Nucleus accumbens (tissue), 56 donors: ENCODE measurements at places on chromosomes 4 and X.

DNA sequence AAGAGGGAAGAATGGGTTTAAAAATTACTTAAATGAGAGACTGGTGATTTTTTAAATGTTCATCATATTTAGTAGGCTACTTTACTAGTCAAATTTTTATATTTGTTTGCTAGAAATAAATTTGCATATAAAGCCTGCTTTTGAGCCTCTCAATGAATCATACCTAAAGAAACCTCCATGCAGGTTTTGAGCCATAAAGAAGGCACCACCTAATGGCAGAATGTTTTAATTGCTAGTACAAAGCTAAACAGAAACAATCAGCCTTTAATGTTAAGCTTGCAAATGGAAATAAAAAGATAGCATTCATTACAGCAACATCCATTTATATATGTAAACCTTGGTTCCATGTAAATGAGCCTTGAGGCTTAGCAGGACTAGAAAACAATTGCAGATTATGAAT lies 989.7 kb downstream of the CCSER1 start:
- DNase-seq, result no peak

GRCh38 chr4:55296096-55296495 lies 49.9 kb upstream of the SRD5A3 start:
- no peak for DNase-seq

DNA sequence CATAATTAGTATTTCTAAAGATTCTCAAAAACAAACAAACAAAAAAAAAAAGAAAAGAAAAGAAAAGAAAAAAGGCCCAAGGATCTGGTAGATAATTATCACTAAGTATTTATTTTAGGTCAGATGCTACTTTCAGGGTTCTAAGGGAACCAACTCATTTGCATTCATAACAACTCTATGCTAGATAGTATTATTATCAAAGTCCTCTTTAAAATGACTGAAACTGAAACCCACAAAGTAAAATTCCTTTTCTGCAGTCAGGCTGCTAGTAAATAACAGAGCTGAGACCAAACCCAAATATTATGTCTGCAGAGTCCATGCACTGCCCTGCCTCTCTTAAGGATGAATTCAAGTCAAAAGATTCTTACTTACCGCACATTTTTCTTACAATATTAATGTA lies 38.3 kb upstream of the MAPK10 start:
- no peak for DNase-seq

GRCh38 chrX:136032370-136032769 lies 47.1 kb downstream of the SLC9A6 start:
- DNase-seq, result no peak

DNA sequence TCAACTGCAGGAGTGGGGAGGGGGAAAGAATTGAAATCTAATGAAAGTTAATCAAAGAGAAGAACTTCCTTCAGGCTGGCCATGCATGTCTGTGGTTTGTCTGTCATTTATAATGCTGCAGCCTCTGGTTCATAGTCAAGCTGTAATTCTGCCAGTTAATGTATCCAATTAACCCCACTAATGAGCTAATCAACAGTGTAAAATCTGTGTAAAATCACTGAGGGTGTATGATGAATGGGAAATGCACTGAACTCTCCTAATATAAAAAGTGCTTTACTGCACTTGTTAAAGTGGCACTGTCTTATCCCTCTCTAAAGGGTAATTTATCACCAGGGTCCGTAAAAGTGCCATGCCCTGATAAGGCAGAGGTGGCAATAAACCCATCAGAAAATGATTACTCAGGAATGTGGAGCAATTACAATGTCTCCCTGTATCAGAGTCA lies 798.1 kb downstream of the PDHA2 start:
- DNase-seq, result no peak

DNA sequence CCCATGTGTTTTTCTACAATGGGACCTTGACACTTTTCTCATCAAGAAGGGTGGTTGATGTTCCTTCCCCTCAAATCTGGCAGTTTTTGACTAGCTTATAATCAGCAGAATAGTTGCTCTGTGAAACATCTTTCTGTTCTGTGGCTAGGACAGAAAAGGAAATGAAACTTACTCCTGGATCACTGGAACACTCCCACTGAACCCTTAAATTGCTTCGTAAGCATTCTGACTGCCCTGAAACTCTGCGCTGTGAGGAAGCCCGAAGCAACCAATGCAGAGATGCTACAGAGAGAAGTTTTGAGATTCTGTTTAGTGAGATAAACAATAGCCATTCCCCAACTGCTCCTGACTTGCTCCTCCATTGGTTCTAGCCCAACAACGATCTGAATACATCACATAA lies 602.2 kb downstream of the CENPC start:
- DNase-seq, result no peak

DNA sequence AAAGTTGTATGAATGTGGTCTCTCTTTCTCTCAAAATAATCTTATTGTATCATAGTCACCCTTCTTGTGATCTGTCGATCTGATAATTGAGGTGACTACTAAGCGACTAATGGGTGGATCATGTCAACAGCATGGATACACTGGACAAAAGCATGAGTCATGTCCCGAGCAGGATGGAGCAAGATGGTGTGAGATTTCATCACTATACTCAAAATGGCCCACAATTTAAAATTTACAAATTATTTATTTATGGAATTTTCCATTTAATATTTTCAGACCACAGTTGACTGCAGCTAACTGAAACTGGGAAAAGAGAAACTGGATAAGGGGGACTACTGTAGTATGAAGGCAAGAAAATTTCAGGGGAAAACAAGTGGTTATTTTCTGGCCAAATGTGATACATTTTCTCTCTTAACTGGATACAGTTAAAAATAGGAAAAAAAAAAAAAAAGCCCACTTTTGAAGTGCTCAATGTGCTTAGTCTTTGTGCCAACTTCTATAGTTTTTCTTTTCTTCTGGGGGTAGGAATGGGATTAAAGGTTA lies 25.3 kb downstream of the FAM241A start:
- DNase-seq, result no peak

DNA sequence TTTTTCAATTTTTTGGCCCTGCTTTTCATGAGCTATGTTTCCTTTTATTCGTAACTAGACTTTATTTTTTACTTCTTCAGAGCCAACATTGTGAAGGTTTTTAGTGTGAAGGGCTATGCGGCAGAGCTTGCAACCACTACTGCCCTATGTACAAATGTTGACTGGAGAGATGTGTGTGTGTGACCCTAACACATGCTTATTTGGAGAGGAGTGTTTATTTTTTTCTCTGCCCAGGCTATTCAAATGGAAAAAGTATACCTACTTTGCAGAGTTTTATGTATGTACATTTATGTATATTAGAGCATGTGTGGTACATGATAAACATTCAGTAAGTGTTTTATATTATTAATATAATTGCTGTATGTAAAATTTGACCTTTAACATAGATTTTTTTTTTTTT lies 86.5 kb downstream of the WWC2 start:
- DNase-seq, result no peak

GRCh38 chrX:31590581-31591114 lies 518.8 kb upstream of the FTHL17 start:
- no peak for DNase-seq

- no peak for DNase-seq
Measured at GRCh38 chr4:94690851-94691254, 66.9 kb upstream of the BMPR1B start.

DNA sequence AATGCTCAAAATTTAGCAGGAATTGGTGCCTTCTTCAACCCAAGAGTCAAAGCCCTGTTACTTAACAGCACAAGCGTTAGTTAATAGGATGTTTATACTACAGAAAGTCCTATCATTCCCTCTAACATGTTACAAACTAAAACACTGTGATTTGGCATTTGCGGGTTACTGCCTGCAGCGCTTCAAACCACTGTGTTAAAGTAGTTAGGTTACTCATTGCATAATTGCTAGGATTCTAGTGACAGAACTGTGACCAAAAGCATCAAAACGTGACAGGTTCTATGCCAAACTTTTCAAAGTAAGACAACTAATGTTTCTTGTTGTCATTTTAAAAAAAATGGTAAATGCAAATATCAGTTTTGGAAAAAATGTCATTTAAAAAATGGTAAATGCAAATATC lies 442.8 kb upstream of the ZFP42 start:
- no peak for DNase-seq

DNA sequence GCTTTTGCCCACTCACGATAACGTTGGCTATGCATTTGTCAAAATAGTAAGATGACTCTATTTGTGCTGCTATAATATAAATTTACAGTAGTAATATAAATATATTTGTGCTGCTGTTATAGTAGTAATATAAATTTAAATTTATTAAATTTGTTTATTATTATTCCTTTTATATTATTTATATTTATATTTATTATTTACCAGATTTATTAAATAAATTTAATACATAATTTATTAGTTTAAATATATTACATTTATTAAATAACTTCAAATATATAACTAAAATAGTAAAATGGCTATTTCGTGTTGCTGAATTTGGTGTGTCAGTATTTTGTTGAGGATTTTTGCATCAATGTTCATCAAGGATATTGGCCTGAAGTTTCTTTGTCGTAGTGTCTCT lies 246.5 kb upstream of the FGF16 start:
- DNase-seq, result no peak

- no peak for DNase-seq
Measured at GRCh38 chrX:1165535-1166196, 46.8 kb downstream of the CRLF2 start.

DNA sequence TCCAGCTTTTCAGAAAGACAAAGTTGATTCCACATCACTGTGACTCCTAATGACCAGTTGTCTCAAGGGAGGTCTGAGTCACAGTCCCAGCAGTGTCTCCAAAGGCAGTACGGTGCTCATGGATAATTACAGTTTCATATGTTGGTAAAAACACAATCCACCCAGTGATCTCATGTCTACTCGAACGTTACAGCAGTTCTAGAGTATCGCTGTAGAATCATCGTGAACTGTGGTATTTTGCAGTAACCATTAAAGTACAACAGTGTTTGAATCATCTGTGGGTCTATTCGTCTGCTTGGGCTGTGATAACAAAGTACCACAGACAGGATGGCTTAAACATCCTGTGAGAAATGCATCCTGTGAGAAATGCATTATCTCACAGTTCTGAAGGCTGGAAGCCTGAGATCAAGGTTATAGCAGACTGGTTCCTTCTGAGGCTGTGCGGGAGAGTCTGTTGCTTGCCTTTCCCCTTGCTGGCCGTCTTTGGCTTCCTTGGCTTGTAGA lies 121.1 kb upstream of the SORBS2 start:
- DNase-seq, result no peak

DNA sequence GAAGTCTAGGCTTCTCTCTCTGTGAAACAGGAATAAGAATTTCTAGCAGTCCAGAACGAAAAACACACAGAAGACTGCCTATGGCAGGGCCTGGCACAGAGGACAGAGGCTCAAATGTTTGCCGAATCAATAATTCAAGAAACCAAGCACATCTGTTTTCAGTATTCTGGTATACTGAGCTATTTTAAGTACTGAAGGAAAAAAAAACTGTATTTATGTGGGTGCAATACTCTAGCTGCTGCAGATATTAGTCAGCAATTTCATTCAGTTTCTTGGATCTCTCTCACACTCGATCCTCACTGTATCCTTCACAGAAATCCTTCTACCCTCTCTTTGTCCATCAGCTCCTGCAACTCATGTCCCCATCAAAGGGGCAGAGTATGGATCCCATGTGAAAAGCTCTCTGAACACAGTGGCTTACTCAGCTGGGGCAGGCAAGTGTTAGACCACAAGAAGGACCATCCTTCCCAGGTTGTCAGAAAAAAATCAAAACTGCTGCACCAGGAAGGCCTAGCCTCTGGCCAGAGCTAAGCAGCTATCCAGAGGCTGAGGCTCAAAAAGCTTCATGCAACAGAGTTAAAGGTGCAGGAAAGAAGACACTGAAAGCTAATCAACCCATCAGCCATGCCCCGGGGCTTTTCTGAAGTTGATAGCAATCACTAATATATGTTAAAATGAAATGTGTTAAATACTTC lies 9.1 kb upstream of the USO1 start:
- DNase-seq, result no peak

GRCh38 chr4:112284166-112284565 lies 1.5 kb downstream of the TIFA start:
- DNase-seq, result no peak

- no peak for DNase-seq
Measured at GRCh38 chrX:33045245-33045644, 166.1 kb downstream of the DMD start.

- no peak for DNase-seq
Measured at GRCh38 chr4:14404730-14405129, 597.6 kb upstream of the CPEB2 start.

DNA sequence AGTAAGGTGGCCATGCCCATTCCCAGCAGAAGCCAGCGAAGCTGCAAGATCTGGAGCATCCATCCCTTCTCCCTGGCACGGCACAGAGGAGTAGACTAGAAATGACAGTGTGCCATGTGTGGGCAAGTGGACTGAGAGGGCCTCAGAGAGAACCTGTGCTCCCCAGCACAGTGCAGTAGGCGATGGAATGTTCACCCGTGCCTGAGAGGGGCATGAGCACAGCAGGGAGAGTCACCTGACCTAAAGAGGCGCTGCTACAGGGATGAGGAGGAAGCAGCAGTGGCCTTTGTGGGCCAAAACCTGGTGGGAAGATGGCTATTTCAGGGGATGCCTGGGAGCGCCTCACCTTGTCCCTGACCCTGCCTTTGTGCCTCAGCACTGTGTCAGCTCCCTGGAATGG lies 8.0 kb upstream of the CDKN2AIP start:
- DNase-seq, result no peak

DNA sequence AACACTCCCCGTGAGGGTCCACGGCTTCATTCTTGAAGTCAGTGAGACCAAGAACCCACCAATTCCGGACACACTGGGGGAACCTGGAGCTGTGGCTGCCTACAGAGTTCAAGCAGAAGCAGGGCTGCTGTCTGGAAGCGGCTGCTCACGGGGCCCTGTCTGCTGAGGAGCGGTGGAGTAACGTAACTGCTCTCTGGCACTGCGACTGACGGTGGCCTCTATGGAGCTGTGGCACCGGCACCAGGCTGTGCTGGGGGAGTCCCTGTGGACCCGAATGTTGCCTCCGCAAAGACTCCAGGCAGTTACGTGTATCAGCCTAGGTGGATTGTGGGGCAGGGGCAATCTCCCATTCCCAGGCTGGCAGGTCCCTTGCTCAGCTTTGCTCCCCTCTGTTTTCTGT lies 703.3 kb upstream of the FRG1 start:
- DNase-seq, result no peak
